ENCODE measurements at places on chromosomes 16 and 17.

DNA sequence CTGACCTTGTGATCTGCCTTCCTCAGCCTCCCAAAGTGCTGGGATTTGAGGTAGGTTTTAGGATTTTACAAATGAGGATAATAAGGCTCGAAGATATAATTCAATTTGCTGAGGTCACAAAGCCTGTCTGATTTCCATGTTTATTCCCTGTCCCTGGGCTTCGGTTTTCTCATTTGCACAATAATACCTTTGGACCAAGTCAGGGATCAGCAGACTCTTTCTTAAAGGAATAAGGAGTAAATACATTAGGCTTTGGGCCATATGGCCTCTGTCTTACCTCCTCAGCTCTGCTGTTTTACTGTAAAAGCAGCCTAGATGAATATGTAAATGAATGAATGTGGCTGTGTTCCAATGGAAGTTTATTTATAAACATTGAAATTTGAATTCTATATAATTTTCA is 442.8 kb downstream of the HS3ST4 start:
- DNase-seq = no peak

GRCh38 chr16:11614587-11615175 is 28.0 kb upstream of the LITAF start:
- DNase-seq = no peak

DNA sequence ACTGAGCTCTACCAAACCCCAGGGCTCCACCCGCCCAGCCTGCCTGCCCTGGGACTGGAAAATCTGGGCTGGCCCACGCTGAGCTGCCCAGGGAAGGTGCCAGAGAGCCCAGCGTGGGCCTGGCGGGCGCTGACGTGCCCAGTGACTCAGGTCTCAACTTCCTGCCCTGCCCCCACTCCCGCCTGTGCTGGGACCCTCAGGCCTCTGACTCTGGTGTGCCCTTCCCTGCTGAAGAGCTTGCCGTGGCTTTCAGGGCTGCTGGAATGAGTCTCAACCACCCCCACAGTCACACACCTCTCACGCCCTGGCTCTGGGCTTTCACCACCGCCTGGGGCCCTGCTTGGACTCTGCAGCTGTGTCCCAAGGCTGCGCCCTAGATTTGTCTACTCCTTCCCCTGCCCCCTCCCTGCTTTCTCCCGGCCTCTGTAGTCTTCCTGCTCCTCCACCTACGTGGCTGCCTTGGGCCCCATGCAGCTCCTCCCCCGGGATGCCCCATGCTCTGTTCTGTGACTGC is 10.4 kb downstream of the LLGL1 start:
- no peak for DNase-seq

DNA sequence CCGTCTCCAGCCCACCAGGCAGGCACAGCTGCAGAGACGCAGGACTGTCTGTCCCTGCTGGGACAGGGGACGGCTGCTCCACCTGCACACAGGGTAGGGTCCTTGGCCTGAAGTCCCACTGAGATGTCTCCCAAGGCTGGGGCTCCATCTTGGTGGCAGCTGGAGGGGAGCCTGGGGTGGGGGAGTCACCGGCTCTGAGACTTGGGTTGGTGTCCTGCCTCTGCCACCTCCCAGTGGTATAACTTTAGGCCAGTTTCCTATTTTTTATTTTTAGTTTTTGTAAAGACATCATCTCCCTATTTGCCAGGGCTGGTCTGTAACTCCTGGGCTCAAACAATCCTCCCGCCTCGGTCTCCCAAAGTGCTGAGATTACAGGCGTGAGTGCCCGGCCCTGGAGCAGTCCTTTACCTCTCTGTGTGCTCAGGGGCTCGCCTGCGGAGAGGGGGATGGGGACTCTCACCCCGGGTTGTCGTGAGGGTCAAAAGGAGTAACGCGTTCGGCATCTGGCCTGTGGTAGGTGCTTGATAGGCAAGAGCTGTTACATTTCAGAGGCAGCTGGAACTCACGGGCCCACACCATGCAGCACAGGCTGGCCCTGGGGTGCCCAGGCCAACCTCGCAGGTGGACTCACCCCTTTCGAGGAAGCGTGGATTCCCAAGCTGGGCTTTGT is 46.6 kb upstream of the DOC2B start:
- DNase-seq = no peak
